ENCODE measurements at places on chromosomes 7 and 10.

- DNase-seq = no peak
Observed at GRCh38 chr10:58268454-58268945, 462 bp upstream of the CISD1 start.

- no peak for DNase-seq
Observed at GRCh38 chr7:26470691-26471090, 179.0 kb downstream of the SNX10 start.

GRCh38 chr10:73366381-73367298 is 8.0 kb upstream of the CFAP70 start:
- DNase-seq = no peak

- DNase-seq = no peak
Observed at GRCh38 chr10:49131507-49132361, 2.1 kb downstream of the FAM170B start.

GRCh38 chr7:32670110-32671025 is 175.1 kb downstream of the AVL9 start:
- no peak for DNase-seq

DNA sequence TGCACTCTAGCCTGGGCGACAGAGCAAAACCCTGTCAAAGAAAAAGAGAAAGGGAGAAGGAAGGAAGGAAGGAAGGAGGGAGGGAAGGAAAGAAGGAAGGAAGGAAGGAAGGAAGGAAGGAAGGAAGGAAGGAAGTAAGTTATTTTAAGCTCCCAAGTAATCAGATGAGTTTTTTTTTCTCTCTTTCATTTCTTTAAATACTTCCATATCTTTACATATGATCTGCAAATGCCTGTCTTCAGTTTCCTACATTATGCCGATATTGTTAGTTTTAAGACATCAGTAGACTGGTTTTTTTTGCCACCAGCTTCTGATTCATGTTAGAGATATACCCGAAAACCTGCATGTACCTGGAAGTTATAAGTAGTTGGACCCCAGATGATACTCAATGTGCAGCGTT is 172.6 kb upstream of the FZD1 start:
- no peak for DNase-seq

- DNase-seq = no peak
Observed at GRCh38 chr7:120864141-120864900, 6.4 kb upstream of the TSPAN12 start.

DNA sequence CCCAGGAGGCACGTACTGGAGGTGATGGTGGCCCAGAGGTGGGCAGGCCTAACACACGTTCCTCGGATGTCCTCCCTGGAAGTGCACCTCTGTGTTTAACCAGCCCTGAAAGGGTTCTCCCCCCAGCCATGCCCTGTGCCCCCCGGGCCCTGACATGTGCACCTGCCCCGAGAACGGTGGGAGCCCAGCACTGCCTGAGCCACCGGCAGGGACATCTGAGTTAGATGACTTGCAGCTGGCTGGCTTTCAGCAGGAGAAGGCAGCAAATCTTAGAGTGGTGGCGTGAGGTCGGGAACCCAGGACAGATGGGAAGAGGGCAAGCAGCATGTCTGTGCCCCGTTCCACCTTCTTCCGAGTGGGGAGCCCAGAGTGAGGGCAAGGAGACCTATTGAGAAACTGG is 291.8 kb downstream of the TCERG1L start:
- no peak for DNase-seq

DNA sequence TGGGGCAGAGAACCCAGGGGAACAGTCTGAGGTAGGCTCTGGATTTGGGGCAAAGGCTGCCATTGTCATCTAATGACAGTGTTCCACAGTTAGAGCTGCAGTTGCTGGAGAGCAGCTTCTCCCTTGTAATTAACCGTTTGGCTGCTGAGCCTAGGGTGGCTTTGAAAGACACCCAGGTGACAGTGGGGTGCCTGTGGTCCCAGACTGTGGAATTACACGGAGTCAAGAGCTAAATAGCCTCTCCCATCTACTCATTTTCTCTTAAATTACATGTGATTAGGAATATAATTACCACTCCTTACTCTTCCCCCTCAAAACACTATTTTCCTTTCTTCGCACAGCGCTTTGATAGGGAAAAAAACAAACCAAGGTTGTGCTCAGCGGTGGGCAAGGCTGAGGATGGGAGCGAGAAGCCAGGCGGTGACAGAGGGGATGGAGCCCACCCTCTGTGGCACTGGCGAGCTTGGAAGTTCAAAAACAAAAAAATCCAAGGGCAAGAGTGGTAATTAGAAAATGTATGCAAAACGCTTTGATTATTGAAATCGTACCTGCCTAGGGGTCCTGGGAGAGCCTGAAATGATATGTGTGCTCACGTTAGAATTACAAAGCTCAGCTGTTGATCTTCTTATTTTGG is 44.1 kb downstream of the BAMBI start:
- no peak for DNase-seq

- DNase-seq = no peak
Observed at GRCh38 chr10:118628397-118628796, 32.9 kb upstream of the PRLHR start.

DNA sequence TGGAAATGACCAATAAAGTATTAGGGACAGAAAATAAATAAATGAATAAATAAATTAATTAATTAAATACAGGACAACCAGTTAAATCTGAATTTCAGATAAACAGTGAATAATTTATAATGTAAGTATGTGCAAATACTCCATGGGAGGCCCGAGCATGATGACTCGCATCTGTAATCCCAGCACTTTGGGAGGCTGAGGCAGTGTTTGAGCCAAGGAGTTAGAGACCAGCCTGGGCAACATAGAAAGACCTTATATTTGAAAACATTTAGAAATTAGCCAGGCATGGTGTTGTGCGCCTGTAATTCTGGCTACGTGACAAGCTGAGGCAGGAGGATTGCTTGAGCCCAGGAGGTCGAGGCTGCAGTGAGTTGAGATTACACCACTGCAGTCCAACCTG is 123.7 kb downstream of the CUL2 start:
- no peak for DNase-seq

GRCh38 chr7:24936121-24936824 is 43.7 kb downstream of the OSBPL3 start:
- peak; percentile 37 for DNase-seq

DNA sequence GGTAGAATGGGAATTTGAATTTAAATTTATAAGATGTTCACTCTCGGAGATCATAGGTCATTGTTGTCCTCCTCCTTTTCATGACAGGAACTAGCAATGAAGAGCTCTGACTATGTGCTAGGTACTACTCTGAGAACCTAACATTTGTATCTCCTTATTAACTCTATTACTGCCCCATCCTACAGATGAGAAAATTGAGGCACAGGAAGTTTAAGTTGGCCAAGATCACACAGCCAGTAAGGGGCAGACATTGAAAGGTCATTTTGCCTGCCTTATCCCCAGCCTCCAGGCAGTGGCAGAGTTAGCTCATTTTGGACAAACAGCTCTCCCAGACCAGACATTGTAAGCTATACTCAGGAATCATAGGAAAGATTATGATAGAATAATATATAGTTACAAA is 6.0 kb downstream of the SRGN start:
- DNase-seq = no peak

- no peak for DNase-seq
Observed at GRCh38 chr7:36379831-36380504, 9.7 kb upstream of the ANLN start.

DNA sequence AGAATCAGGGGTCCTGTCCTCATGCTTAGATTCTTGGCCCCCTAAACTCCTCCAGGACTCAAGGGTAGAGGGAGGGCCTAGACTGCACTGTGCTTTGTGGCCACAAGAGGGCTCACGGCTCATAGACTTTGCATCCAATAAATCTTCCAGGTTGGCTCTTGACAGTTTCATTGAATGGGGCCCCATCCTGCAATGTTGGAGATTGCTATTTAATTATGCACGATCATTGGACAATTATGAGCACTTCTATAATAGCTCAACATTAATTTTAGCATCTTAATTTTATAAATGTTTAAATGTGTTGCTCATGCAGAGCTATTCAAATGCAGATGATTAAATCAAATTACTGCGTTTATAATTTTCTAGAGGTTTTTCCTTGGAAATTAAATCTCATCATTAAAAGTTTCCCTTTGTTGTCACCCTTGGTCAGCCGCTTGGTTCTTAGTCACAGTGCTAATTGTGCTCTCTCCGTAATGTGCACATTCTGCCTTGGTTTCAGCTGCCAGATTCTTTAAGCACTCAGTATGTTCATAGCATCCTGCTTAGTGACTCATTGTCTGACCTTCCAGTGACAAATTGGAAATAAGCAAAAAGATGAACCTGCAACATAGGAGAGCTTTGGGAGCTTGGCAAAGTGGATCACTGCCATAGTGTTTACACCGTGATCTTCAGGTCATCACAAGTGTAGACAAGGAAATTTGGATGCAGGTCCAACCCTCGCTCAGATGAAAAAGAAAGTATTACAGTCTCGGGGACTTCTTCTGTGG is 33.4 kb upstream of the PLPP4 start:
- peak; percentile 27 for DNase-seq

- no peak for DNase-seq
Observed at GRCh38 chr7:135386181-135386580, 123.7 kb downstream of the CNOT4 start.

GRCh38 chr10:93383562-93383981 is 98.6 kb downstream of the MYOF start:
- DNase-seq = no peak

DNA sequence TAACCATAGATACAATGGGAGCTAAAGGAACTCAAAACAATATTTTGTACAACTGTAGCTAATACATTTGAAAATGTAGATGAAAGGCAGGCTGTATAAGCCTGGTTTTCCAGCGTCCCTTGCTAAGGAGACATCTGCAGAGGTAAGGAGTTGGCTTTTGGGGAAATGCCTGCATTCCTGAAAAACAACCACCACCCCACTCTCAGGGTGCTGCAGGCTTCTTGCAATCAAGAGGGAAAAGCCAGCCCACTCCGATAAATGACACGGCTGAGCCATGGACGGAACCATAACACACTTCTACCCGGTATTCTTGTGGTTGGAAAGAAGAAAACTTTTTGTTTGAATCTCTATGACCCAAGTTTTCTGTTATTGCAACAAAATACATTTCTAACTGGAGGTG is 200.3 kb downstream of the TEX36 start:
- DNase-seq = no peak

- DNase-seq = peak; percentile 27
Observed at GRCh38 chr7:79386688-79387422, 66.6 kb downstream of the MAGI2 start.

GRCh38 chr10:92350411-92350810 is 59.4 kb downstream of the MARCHF5 start:
- no peak for DNase-seq

- no peak for DNase-seq
Observed at GRCh38 chr10:3865565-3865964, 80.6 kb upstream of the KLF6 start.

GRCh38 chr10:2589196-2589595 is 478.2 kb upstream of the PFKP start:
- DNase-seq = no peak

DNA sequence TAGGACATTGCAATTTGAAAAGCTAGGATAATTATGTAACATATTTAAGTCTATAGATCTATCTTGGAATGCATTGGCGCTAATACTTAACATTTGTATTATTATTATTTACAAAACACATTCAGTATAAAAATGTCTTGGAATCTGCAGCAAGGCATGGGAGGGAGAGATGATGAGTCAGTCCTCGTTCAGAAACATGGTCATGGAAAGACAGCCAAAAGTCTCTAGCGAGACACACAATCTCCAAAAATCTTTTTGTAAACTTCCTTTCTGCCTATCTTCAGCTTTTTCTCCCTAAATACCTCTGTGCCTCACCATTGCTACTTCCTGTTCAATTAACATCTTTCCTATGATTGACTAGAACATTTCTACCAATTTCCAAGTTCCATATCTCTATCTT is 188.4 kb upstream of the CACNA2D1 start:
- DNase-seq = no peak

- DNase-seq = peak; percentile 79
Observed at GRCh38 chr7:139035586-139036353, at the start of gene ZC3HAV1L. Gene ZC3HAV1L (minus strand): TSS chr7:139036042. CDS start chr7:139036017, 25 bp downstream.

GRCh38 chr7:144473908-144474307 is 70.4 kb upstream of the NOBOX start:
- DNase-seq = no peak

- DNase-seq = no peak
Observed at GRCh38 chr7:27031289-27032172, 64.3 kb downstream of the HOXA1 start.

GRCh38 chr10:88187472-88187871 is 324.0 kb downstream of the PTEN start:
- no peak for DNase-seq
